Stimulated activated CD4-positive, alpha-beta T cell treated with anti-CD3 and anti-CD28 coated beads, Interleukin-2, amount 100 ng/mL, for 24 hours (primary cell): ENCODE measurements at places on chromosomes 5 and 9.

DNA sequence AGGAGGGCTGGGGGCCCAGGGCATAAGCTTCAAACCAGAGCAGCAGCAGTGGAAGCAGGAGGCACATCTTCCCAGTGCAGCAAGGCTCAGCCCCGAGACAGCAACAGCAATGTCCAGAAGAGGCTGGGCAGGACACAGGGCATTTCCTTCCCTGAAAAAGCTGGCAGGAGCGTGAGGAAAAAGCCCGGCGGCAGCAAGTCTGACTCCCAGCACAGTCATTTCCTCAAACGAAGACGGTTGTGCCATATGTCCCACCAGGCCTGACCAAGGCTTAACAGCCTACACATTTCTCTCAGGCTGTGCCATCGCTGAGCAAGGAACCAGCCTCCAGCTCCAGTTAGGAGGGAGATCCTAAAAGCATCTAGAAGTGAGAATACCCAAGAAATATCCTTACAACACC lies 74.5 kb downstream of the APTX start:
- no peak for DNase-seq

GRCh38 chr5:132947671-132948070 lies 15.8 kb downstream of the AFF4 start:
- no peak for DNase-seq

GRCh38 chr9:4803670-4804530 lies 11.2 kb downstream of the RCL1 start:
- DNase-seq, result no peak

GRCh38 chr5:28324174-28324573 lies 1285.8 kb upstream of the CDH9 start:
- no peak for DNase-seq

DNA sequence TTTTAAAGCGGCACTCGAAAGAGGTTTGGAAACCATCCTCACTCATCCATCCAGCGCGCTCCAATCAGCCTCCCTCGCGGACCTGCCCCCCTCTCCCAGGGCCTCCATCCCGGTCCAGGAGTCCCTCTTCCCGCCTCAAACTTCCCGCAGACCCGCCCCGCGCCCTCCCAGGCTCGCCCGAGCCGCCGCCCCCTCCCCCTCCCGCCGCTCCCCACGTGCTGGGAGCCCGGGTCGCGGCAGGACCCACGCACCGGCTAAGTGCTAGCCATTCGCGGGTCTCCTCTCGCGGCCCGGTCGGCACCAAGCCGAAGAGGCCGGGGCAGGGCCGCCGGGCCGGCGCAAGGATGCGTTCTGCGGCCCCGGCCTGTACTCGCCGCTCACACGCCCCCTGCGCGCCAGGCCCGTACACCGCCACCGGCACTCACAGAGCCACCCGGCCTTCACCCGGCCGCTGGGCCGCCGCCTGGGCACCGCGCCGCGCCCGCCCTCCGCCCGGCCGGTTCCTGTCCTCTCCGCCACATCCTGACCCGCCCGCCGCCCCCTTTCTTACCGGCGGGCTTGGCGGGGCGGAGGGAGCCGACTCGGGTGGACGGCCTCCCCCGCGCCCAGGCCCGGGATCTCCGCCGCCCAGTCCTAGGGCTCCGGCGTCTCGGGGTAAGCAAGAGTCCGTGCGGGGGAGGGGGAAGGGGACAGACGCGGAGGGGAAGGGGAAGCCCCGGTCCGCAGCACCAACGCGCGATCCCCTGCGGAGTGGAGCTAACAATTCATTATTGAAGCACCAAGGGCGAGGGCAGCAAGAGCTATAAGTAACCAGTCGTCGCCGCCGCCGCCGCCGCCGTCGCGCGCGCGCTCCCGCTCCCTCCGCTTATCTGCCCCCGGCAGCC lies 576 bp downstream of the CHD1 start:
- DNase-seq, result peak; percentile 63

DNA sequence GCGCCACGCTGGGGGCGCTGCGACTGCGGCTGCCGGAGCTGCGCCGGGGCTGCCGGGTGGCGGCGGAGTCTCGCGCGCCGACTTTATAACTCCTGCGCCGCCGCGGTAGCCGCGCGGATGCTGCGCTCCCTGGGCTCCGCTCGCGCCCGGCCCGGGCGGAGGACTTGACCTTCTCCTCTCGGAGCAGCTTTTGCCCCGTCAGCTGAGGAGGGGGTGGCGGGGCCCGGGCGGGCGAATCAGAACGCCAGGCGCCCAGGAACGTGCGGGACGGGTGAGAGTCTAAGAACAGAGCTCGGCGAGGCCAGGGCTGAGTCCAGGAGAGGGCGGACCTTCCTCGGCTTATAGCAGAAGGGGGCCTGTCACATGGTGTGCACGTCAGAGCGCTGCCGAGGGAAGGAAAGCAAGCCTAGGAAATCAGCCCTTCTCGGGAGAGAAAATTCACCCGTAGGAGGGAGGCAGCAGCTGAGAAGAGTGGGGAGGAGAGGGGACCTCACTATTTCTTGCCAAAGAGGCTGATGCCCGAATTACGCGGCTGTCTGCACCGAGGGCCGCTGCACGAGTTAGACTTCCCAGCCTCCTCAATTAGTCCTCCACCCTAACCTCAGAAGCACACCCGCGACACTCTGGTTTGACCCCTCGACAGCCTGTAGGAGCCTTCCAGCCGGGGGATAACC lies at the start of gene FOXD1:
TSS of gene FOXD1 (minus strand) at position 315 of the 674 bp plus-strand sequence. CDS start 415 bp downstream, outside the sequence.
- DNase-seq, result no peak

- DNase-seq, result no peak
Measured at GRCh38 chr9:89357331-89358197, 39.3 kb downstream of the SECISBP2 start.

DNA sequence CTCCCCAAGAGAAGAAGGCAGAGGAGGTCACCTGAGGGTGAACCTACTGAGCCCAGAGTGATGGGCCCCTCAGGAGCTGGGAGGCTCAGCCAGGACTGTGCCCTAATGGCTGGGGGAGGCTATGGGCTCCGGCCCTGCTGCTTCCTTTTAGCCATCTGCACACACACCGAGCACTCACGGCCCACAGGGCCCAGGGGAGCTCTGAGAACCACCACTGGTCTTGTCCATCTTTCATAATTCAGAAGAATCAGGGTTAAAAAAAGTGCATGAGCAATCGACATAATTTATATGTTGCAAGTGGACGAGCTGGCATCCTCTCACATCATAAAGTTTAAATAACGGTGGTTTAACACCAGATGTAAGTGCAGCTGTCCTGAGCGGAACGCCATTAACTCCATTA lies 162.1 kb downstream of the FSTL4 start:
- no peak for DNase-seq

DNA sequence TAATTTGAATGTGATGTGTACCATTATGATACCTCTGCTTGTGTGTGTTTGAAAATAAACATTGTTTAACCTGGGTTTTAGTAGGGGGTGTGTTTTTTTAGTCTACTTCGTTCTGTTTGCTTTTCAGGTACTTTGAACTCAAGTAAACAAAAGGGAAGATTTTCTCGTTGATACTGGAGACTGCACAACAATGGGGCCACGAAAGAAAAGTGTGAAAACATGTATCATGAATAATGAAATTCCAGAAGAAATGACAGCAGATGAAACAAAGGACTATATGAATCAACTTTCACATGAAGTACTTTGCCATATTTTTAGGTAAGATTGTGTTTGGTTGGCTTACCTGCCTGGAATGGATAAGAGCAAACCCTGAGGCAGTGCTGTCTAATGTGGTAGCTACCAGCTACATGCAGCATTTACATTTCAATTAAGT lies 10.8 kb downstream of the FBXO38 start:
- no peak for DNase-seq

- no peak for DNase-seq
Measured at GRCh38 chr9:108073823-108074222, 584.3 kb upstream of the KLF4 start.

GRCh38 chr9:130665431-130666392 lies 1.3 kb downstream of the PRDM12 start:
- DNase-seq, result no peak

DNA sequence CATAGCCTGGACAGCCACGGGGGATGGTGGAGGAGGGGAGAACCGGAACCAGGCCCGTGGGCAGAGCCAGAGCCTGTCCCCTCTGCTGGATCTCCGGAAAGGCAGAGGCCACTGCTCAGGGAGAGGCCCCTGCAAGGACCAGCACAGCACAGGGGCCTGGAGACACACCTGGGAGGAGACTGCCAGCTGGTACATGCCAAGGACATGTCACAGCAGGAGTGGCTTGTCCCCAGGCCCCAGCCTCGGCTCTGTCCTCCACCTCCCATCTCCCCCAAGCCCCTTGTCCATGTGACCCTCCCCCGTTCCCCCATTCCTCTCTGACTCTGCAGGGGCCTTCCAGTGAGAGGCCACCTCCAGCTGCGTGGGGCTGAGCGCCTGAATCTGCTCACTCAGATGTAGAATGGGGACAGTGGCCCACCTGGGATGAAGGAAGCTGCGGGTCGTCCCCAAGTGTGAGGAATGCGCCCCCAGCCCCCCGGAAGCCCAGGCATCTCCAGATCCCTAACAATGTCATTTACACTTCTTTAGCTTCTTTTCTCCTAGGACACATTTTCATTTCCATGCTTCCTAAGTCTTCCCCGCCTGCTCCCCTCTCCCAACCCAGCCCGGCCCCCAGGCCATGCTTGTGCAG lies 349.6 kb upstream of the IRX2 start:
- DNase-seq, result no peak

- no peak for DNase-seq
Measured at GRCh38 chr9:95415158-95415557, 97.6 kb upstream of the FANCC start.

GRCh38 chr5:14250084-14250695 lies 107.0 kb downstream of the TRIO start:
- no peak for DNase-seq

DNA sequence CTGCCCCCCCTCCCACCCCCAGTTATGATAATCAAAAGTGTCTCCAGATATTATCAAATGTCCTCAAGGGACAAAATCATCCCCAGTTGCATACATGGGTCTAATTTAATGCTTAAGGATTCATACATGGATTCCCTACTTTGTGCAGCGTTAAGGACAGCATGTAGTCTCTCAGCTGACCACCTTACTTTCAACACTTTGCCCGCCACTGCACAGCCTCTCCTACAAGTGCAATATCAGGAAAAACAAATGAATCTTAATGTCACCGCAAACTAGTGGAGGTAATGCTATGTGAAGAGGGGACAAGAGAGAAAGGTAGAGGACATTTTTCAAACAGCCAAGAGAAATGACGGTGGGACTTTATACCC lies 78.6 kb downstream of the TLE1 start:
- DNase-seq, result no peak

DNA sequence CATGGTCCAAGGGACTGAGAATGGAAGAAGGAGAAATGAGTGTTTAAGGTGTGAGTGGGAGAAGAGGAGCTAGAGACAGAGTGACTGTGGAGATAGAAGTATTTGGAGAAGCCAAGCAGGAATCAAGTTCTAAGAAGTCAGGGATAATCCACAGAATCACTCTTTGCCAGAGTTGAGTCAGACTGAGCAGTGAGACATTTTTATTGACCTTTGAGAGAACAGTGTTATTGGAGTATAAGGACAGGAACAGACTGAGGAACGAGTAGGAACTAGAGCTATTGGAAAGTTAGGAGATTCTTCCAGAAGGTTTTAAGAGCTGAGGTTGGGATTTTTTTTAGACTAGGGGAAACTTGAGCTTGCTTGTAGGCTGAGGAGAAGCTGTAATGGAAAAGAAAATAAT lies 37.2 kb downstream of the RCL1 start:
- no peak for DNase-seq

- no peak for DNase-seq
Measured at GRCh38 chr5:80034559-80034958, 589 bp upstream of the THBS4 start.

DNA sequence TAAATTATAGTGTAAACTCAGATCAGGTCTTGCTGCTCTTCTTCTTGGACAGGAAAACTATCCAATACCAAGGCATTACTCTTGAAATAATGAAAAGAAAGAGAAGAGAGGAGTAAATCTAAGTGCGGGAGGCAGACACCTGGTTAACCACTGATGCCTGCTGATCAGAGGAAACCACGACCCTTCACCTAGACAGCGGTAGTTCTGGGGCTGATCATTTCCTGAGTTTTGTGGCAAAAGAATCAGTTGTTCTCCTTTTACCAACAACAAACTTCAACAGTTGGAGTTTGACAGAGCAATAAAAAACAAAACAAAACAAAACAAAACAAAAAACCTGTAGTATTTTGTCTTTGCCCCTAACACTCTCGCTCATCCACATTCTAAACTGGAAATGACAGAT lies 3.0 kb downstream of the RLN1 start:
- DNase-seq, result no peak

- DNase-seq, result no peak
Measured at GRCh38 chr5:8601831-8602354, 732.9 kb downstream of the MTRR start.

DNA sequence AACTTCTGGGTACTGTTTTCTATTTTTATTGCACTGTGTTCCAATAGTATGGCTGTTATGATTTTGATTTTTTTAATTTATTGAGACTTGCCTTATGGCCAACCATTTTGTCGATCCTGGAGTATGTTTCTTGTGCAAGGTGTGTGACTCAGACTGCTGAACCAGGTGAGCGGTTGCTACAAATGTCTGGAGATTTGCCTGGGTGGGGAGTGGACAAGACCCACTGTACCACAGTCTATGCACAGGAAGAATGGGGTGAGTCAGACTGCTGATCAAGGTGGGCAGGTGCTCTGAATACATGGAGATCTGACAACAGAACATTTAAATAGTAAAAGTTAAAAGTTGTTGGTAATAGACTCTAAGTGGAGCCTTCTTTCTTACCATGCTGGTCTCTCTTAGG lies 609.2 kb downstream of the CSNK1G3 start:
- DNase-seq, result no peak

GRCh38 chr5:107269678-107270077 lies 401.1 kb downstream of the EFNA5 start:
- no peak for DNase-seq

DNA sequence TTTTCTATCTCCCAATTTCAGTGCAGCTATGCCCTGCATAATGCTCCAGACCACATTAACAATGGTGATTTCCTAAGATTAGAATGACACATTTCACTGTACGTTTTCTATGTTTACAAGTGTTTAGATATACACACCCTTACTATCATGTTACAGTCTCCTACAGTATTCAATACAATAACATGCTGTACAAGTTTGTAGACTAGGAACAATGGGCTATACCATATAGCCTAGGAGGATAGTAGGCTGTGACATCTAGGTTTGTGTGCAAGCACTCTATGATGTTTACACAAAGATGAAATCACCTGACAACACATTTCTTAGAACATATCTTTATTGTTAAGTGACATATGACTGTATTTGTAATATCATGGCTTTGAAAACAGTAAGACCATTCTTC lies 1435.6 kb upstream of the NUDT12 start:
- no peak for DNase-seq

GRCh38 chr9:95757439-95757838 lies 118.1 kb upstream of the ERCC6L2 start:
- DNase-seq, result no peak

- no peak for DNase-seq
Measured at GRCh38 chr5:139113892-139114291, 84.3 kb downstream of the SIL1 start.

- DNase-seq, result no peak
Measured at GRCh38 chr9:123174887-123175518, 93.4 kb downstream of the STRBP start.
